ENCODE measurements at places on chromosomes 13 and 19.

DNA sequence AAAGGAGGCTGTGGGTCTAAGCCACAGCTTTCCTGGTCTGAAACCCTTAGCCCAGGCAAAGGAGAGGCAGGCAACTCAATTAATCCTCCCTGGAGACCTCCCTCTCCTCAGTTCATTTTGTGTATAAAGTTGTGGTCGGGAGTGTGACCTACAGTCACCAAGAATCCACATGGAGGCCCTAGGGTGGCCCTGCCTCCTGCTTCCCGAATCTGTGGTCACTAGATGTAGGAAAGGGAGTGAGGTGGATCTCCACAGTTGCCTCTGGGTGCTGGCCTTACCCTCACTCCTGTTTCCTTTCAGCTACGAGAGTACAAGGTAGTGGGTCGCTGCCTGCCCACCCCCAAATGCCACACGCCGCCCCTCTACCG lies 1.3 kb downstream of the RPL18A start:
- DNase-seq, result no peak

DNA sequence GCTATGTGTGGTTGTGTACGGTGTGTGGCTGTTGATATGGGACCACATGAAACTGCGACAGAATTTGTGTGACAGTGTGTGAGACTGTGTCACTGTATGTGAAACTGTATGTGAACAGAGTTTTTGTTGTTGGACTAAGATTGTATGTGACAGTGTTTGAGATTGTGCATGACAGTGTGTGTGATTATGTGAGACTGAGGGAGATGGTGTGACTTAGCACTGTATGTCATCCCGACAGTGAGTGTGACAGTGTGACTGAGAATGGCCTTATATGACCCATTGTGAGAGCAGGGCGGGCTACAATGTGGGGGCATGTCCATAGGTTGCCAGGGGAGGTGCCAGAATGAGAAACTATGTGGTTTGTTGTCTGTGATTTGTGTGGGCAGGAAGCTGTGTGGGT lies 930 bp downstream of the ZNF583 start:
- DNase-seq, result no peak

- DNase-seq, result no peak
Measured at GRCh38 chr19:18259893-18260292, 14.4 kb downstream of the IQCN start.

DNA sequence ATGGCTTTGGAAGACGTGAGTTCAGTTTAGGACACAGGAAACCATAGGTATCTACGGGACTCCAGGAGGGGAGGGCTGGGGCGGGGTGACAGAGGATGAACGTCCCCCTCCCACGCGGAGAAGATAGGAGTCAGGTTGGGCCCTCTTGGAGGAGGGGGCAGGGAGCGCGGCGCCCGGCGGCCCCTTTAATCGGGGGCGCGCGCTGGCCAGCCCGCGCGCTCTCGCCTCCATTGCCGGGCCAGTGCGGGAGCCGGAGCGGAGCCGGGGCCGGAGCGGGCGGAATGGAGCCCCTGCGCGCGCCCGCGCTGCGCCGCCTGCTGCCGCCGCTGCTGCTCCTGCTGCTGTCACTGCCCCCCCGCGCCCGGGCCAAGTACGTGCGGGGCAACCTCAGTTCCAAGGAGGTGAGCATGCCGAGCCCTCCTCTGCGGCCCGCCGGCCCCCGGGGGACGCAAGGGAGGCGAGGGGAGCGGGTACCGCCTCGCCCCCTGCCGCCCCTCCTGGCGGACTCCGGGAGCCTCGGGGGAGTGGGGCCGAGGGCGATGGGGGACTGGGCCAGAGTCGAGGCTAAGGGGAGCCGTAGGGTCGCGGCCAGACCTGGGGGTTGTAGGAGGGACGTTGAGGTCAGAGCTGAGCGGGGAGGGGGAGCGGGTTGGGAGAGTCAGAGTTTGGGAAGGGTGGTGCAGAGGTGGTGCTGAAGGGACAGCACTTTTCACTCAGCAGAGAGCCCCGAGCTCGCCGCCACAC lies at the start of gene TMEM145:
Gene TMEM145, plus strand, starts transcription at position 214 of the 744 bp plus-strand sequence. Its CDS starts 68 bp downstream, at position 282.
- DNase-seq, result no peak

DNA sequence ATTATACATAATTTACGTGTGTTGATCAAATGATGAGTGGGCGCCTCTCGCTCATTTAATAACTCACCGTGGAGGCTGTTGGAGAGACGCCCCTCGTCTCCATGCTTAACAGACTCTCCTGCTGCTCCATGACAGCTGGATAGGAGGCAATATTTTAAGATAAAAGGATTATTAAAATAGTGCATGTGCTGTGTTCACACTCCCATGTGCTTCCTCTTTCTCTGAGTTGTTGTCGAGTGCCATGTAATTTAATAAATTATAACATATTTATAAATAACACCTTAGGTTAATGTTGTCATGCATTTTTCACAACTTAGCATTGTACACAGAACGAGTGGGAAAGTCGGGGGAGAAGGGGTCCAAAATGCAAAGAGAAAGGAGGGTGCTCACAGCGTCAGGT lies 161.4 kb upstream of the TSHZ3 start:
- DNase-seq, result no peak

- DNase-seq, result no peak
Measured at GRCh38 chr19:47151627-47152026, 21.0 kb downstream of the SAE1 start.

- no peak for DNase-seq
Measured at GRCh38 chr13:75299913-75300862, 181.8 kb downstream of the TBC1D4 start.

GRCh38 chr19:47628078-47628771 lies 19.3 kb downstream of the BICRA start:
- DNase-seq, result no peak

DNA sequence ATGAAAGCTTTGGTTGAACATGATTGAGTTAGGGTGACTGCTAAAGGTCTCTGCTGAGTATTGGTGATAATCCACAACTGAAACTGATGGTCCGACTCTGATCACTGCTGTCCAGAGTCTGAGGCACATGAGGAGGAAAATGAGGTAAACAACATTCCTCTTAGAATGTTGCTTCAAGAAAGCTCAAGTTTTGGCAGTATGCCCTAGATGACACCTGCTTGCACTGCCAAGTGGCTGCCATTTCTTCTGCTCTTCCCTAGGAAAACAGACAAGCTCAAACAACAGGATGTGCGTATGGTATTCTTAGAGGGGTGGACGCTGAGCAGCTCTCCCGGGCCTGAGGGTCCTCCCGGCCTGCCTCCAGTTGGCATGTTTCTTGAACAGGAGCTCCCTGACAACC lies 15.2 kb upstream of the MTIF3 start:
- DNase-seq, result no peak

- DNase-seq, result no peak
Measured at GRCh38 chr19:45137179-45137761, 23.5 kb downstream of the NKPD1 start.

- no peak for DNase-seq
Measured at GRCh38 chr19:16168465-16169081, 4.8 kb downstream of the CIB3 start.

DNA sequence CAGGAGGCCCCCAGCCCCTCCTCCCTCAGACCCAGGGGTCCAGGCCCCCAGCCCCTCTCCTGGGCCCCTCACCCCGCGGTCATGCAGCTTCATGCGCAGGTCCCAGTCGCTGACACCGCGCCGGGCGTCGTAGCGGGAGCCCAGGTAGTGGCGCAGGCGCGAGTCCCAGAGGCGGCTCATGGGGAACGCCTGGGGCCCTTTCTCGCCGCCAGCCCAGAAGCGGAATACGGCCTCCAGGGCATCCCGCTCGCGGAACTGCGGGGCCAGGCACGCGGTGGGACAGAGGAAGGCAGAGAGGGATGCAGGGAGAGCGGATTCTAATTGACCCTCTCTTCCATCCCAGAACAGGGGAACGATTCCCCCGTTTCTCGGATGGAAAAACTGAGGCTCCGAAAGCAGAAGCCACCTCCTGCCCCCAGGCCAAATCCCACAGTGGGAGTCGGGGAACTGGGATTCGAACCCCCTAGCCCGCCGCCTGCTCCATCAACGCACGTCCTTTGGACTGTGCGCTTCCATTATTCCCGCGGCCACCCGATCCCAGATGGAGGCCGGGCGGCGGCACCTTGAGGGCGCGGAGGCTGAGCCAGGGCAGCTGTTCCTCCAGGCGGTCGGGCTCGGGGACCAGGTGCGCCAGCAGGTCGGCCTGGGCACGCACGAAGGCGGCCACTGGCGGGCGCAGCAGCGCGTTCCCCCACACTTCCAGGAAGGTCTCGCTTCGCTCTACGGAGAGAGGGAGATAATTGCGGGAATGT lies 4.2 kb upstream of the TNNI3 start:
- no peak for DNase-seq
